ENCODE measurements at places on chromosomes 12 and 14.
A peak's percentile ranks its signal among the peaks of the same experiment; 100 is the strongest.

DNA sequence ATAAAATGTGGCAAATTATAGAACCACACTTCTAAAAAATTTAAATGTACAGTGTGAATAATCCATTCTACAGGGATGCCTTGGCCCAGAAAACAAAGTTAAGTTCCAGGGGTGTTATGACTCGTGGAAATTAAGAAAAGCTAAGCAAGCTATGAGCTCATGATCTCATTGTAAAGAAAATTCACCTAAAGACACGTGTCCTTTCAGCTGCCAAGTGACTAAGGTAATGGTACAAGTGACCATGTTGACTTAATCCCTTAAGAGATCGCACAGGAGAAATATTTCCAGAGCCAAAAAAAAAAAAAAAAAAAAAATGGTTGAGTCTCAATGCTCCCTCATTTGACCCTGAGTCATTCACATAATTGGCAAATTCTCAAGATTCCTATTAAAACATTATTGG is 51.4 kb upstream of the ANO2 start:
- no peak for DNase-seq

DNA sequence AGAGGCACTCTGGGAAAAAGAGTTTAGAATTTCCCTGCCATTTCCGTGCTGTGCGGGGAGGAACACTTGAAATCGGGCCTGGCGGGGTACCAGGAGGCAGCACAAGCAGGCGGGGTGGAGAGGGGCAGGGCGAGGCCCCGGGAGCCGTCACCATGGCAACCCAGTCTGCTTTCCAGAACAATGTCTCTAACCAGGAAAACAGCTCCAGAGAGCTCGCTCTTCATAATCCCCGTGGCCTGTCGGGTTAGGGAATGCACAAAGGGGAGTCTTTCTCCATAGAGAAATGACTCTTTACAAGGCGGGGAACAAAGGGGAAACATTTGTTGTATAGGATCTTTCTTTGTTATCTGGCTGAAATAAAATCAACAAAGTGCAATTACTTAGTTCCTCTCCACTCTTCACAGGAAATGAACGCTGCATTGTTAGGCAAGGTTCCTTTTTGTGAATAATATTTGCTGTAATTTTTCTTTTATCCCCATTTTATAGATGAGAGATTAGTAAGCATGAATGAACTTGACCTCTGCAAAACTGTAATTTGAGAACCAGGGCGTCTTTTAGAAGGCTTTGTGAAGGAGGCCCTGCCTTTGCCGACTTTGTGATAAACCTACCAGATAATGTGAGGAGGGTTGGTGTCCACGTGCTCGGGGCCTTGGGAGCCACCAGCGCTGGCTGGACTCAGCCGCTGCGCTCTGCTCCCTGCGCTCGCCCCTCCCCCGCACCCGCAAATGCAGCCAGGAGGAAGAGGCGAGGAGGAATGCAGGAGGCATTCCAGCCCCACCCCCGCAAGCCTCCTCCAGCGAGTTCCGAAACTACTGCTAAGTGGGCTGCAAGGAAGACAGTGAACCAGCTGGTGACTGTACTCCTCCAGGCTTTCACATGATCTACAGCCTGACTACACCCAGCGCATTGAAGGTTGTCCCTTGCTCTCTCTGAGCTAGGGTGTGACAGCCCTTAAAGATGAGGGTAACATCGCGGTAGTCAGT is 105.2 kb upstream of the ATF7IP start:
- peak; percentile 97 for DNase-seq

DNA sequence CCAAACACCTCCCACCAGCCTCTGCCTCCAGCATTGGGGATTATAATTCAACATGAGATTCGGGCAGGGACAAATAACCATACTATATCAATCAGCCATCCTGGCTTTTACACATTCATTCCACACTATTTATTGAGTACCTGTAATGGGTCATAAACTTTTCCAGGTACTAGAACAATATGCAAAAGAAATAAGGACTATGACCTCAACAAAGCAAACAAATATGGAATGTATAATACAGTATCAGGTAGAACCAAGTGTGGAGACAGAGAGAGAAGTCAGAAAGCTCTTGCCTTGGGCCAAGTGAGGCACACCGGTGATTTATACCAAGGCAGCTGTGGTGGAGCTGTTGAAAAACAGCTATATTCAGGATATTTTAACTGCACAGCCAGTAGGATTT is 116.3 kb downstream of the TSPAN8 start:
- DNase-seq, result no peak

DNA sequence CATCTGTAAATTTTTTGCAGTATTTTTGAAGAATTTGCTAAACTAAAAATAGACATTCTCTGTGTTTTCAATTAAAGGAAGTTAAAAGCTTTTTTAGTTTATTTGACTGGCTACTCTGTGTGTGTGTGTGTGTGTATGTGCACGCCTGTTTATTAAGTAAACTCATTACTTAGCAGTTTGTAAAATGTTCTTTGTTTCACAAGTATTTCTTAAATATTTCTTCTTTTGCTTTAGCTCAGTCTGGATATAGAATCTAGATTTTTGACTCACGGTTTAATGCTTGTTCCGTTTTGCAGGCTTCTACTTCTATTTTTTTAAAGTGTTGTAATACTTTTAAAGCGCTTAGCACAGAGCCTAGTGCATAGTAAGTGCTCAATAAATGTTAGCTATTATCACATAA is 46.5 kb upstream of the KCNMB4 start:
- no peak for DNase-seq

DNA sequence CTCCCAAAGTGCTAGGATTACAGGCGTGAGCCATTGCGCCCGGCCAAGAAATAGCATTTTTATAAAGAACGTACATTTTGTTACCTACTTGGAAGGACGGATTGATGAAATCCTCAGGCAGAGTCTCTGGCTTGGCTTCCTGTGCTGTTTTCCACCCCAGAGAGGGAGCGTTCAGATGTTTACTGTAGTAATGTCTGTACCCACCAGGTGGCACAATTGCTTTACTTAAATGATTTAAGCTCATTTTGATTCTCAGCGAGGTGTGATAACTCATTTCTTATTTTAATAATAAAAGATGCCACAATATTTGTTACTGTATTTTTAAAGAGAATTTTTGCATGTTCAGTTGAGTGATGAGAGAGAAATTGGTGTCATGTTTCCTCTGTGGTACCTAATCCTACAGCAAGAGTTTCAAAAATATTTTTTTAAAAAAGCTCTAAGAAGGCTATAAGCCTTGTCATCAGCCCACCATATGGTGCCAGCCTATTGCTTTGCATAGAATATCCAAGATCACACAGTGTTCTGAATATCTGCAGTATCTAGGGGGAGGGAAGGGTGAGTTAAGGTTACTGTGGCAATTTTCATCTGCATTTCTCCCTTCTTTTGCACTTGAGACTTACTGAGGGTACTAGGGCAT is 82.6 kb upstream of the TRAF3 start:
- DNase-seq, result peak; percentile 70

- no peak for DNase-seq
Observed at GRCh38 chr12:56018356-56018755, 2.5 kb upstream of the IKZF4 start.

DNA sequence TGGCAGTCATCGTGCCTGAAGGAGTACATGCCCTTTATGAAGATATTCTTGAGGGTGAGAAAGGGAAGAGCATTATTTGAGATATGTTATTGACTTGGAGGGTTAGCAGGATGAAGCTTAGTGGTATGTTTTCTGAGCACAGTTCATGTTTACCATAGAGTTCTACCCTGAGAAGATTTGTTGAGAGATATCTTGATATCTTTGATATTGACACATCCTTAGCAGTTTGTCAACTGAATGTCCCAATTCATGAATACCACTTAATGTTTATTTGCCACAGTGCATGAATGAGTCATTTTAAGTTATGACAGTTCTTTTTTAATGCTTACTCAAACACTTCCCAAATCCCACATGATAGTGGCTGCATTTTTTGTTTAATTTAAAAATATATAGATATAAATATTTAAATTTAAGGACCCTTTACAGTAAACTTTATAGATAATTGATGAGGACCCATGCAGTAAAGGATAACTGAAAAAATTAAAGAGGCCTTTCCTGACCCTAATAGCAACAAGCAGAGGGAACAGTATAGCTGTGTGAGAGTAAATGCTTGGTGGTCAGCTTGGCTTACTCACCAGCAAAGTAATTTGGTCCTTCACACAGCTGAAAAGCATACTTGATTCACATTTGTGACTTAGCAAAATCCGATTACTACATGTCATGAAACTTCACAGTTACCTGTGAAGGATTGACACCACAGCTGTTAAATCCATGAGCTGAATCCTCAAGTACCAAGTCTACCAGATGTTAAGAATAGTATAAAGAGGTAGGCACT is 25.8 kb downstream of the SLC39A9 start:
- DNase-seq, result peak; percentile 14

- peak; percentile 16 for DNase-seq
Observed at GRCh38 chr14:90970167-90970600, 90.3 kb downstream of the RPS6KA5 start.

DNA sequence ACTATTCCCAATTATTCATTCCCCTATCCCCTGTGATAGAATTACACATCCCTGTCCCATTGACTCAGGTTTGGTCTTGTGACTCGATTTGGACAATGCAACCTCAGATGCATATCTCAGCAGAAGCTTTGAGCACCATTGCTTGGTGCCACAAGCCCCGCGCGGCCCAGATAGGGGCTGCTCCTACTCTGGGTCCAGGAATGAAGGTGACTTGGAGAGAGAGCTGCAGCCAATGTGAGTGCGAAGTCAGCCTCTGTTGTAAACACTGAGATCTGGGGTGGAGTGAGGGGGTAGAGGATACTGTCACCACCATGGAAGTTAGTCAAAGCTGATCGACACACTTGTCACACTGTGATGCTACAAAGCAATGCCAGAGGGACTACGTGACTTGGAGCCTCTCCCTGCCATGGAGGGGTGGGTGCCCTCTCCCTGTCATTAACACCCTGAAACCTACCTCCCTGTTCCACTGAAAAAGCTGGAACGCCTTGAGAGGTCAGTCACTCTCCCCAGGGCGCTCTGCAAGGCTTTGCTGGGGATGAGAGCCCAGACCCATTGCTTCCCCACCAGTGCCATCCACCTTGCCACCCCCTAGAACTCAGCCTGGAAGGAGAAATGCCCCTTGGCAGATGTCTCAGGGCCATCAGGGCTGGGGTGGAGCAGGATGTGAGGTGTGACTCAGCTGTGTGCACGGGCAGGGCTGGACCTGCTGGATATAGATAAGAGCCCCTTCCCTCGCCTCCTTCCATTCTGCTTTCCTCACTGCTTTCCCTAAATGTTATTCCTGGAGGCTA is 6.6 kb upstream of the PLEK2 start:
- no peak for DNase-seq

- no peak for DNase-seq
Observed at GRCh38 chr14:91793704-91794103, 61.8 kb upstream of the CATSPERB start.
